ENCODE measurements at places on chromosomes 4 and X.
A peak's percentile ranks its signal among the peaks of the same experiment; 100 is the strongest.

DNA sequence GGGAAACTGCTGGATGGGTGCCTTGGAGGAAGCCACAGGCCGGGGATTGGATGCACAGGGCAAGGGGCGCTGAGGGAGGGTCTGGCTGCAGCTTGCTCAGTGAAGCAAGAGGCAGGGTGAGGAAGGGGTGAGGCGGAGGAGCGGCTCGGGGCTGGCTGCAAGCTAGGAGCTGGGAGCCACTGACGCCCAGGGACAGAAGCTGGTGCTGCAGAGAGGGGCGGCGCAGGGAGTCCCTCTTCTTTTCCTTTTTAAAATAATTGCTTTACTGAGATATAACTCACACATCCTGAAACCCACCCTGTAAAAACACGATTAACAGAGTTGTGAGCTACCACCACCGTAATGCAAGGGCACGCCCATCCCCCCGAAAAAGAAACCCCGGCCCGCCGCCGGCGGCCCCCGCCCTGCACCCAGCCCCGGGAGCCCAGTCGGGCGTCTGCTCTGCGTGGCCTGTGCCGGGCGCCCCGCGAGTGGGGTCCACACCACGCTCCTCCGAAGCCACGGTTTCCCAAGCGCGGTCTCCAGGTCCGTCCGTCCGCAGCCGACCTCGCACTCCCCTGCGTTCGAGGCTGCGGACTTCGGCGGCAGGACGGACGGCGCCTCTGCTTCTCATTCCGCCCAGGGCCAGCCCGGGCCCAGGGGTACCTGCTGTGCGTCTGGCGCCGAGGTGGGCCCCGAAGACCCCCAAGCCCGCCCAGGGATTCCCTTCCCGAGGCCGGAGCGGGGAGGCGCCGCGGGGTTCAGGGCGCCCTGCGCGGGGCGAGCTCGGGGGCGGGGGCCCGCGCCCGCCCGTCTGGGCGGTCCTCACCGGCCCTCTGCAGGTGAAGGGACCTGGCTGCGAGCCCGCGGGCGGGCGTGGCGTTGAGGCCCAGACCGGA is 866 bp upstream of the UVSSA start:
- DNase-seq, result peak; percentile 70

- no peak for DNase-seq
These were observed 178.5 kb downstream of the GABRB1 start for GRCh38 chr4:47209833-47210232.

DNA sequence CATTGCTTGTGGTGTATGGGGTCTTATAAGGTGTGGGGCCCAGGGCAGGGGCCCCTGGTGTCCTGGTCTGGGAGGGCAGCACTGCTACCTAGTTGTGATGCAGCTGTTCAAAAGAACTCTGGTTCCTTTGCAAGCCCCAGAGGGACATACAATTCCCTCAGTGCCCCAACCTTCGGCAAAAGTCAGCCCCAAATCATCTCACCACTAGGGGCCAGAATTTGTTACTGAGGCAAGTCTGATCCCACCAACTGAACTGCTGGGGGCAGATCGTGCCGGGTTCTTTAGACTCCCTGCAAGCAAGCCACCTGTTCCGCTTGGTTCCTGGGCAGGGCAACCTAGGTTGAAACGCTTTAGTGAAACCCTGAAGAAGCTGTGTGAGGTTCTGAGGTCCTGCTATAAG is 180.1 kb upstream of the S100G start:
- no peak for DNase-seq

- no peak for DNase-seq
These were observed 349.1 kb downstream of the NR3C2 start for GRCh38 chr4:148093065-148093464.

DNA sequence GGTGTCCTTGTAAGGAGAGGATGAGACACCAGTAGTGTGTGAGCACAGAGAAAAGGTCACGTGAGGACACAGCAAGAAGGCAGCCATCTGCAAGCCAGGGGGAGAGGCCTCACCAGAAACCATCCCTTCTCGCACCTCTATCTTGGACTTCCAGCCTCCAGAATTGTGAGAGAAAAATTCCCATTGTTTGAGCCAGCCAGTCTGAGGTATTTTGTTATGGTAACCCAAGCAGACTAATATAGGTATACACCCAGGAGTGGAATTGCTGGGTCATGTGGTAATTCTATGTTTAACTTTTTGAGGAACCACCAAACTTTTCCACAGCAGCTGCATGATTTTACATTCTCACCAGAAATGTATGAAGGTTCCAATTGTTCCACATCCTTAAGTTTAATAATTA is 25.6 kb downstream of the ZDHHC9 start:
- no peak for DNase-seq

DNA sequence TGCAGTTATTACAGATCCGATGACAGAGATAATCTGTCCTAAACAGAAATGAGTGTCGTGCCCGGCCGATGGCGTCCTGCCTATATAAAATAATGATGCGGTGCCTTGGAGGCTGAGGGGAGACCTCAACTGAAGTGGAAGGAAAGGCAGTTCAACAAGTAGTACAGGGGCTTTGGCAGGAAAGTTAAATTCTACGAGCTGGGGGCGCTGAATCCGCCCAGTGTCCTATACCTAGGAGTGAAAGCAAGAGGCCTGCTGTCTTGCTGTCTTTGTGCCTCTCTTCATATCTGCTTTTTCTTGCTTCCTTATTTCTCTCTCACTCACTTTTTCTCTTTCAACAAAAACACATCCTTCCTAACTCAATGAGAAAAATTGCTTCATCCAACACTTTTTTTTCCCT is 82.2 kb upstream of the PRPS2 start:
- no peak for DNase-seq

DNA sequence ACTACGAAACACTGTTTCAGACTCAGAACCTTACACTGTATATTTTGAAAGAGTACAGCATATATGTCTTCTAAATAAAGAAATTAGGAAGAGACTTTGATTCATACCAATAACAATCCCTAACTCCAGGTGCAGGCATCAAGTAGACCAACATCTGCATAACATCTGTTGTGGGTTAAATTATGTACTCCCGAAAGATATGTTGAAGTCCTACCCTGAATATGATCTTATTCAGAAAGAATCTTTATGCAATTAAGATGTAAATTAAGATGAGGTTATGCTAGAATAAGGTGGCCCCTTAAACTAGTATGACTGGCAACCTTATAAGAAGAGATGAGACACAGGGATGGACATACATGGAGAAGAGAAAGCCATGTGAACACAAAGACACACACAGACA is 117.9 kb downstream of the INPP4B start:
- no peak for DNase-seq

- no peak for DNase-seq
These were observed 345.3 kb upstream of the BMP3 start for GRCh38 chr4:80685214-80685613.

- no peak for DNase-seq
These were observed 21.1 kb downstream of the MSANTD1 start for GRCh38 chr4:3269991-3270611.

- DNase-seq, result no peak
These were observed 5.9 kb downstream of the SOWAHB start for GRCh38 chr4:76892001-76892400.

GRCh38 chrX:12076046-12076445 is 62.2 kb upstream of the FRMPD4 start:
- DNase-seq, result no peak

Measured in posterior cingulate gyrus (tissue), 11 donors.